ENCODE measurements at places on chromosomes 3 and 15.

GRCh38 chr3:46663591-46664135, 29.8 kb downstream of the ALS2CL start:
- DNase-seq: no peak

DNA sequence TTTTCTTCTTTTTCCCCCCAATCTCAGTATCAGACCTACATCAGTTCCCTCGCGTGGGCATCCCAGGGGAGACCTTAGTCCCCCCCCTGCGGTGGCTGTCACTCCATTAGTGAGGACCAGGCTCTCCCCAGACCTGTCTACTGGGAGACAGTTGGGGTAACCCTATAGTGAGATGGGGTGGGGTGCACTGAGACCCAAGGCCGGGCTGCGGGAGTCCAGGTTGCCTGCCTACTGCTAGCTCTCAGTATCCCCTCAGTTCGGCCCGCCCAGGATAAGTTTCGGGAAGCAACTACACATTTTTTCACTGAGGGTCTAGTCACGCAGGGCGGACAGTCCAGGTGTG, 671 bp upstream of the DCUN1D1 start:
- no peak for DNase-seq

DNA sequence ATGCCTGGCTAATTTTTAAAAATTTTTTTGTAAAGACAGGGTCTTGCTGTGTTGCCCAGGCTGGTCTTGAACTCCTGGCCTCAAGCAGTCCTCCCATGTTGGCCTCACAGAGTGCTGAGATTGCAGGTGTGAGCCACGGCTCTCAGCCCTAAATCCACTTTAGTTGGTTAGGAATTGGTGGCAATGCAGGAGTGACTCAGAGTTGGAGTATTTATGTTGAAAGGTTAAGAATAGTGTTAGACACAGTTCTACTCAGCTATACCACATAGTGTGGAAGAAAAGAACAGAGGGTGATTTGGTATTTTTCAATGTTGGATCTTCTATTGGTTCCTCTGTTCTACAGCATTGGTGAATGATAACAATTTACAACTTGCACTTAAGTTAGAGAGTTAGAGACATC, 7.6 kb downstream of the ZNF639 start:
- DNase-seq: no peak

- DNase-seq: no peak
Observed at GRCh38 chr3:173584093-173584837, 186.7 kb downstream of the NLGN1 start.
